Cerebellum (tissue), 4 donors: ENCODE measurements at places on chromosomes 4 and X. TPM values are rescaled to one million over a fixed set of nuclear protein-coding genes. Genes with fewer than 3 reads are reported as not detected.

PRDM8 gene
- 47.9 TPM for total RNA-seq

NDST4 gene
- 16.9 TPM for total RNA-seq

WNK3 gene
- 40.2 TPM for total RNA-seq

SPANXB1 gene
- total RNA-seq, result not detected

RHOH gene
- total RNA-seq, result 0.18 TPM

ZNF674 gene
- total RNA-seq, result 10.1 TPM
